ENCODE measurements at places on chromosomes 12 and 14. TPM values are rescaled to one million over a fixed set of nuclear protein-coding genes. Genes with fewer than 3 reads are reported as not detected.

- DNase-seq = no peak
Observed at GRCh38 chr14:43939836-43940235, 567.2 kb downstream of the FSCB start.

GRCh38 chr14:101247842-101248725, 313.2 kb upstream of the DIO3 start:
- DNase-seq = peak; percentile 18

DNA sequence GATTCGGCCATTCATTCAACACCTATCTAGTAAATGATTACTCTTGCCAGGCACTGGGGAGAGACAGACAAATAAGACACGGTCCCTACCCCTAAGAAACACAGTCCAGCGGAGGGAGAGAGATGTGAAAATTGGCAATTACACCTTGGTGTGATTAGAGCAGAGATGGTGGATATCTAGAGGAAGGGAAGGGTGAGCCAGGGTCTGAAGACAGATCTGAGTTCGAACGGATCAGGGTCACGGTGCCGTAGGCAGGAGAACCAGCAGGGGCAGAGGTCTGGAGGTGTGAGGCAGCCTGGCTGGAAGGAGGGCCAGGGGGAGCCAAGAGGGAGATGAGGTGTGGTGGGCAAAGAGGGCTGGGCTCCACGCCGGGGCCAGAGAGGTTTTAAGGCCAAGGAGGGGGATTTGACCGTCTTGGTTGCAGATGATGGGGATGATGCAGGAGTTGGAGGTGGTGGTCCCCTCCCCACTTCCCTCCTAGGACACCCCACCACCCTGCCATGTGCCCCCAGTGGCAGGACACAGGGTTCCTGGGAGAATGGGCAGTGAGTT, 27.1 kb downstream of the FAM222A start:
- DNase-seq = peak; percentile 66

- no peak for DNase-seq
Observed at GRCh38 chr14:61342932-61343331, 21.6 kb downstream of the PRKCH start.

DNA sequence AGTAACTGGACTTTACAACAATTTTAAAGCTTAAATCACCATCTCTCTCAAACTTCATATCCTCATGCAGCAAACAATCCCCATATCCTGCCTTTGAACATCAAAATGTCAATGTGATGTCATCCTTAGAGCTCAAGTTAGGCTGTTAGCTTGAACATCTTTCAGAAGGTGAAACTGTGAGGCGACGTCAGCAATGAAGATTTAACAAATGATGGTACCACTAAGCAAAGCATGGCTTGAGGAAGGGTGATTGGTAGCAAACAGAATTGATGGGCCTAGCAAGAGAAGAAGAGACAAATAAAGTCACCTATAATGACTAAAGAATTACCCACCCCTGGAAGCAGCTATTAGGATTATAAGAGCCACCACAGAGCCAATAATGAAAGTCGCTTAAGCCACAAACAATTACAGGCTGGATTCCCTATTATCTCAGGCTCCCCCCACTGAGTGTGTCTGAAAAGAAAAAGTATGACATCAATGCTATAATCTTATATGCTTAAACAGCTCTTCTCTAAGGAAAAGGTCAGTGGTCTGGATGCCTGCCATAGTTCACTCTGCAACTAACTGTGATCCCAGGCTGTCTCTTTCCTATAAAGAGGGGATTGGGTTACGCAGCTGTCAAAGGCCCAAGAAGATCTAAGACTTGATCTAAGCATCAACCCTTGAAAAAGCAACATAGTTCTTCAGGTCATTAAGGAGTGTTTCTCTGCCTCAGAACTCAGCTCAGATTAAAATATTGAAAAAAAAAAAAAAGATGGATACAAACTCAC, 18.1 kb downstream of the EGLN3 start:
- DNase-seq = no peak

DNA sequence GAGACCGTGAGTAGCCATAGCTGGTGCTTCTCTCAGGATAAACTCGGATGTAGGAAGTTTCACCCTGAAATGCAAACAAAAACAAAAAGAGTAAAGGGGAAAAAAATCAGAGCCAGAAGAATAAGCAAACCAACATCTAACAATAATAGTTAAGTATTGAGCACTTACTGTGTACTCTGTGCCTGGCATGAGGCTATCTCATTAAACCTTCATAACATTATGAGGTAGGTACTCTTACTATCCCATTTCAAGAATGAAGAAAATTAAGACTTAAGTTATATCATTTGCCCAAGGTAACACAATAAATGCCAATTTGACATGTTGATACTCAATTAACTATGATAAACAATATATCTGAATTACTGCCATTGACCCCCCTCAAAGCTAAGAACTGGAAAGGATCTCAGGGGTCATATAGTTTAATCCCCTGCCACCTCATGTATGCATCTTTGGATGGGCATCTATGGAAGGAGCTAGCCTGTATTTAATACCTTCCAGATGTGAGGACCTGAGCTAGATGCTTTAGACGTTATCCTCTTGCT, 7.4 kb downstream of the SRSF9 start:
- no peak for DNase-seq

DNA sequence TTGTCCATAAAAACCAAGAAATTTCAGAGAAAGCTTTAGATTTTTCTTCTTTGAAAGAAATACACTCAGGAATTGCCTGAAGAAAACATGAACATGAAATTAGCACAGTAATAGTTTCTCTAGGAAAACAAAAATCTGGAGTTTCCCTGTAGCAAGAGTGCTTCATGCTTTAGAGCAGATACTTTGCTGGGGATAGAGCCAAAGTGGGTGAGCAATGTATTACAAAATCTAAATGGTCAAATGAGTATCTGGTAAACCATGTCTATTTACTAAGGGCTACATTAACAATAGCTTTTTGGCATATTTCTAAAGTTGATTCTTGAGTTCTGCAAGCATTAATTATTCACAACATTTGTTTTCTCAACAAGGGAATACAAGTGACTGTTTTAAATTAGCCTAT, 26.2 kb downstream of the AVPR1A start:
- DNase-seq = no peak

GRCh38 chr12:132429946-132430643, 59.9 kb upstream of the FBRSL1 start:
- peak; percentile 92 for DNase-seq

DNA sequence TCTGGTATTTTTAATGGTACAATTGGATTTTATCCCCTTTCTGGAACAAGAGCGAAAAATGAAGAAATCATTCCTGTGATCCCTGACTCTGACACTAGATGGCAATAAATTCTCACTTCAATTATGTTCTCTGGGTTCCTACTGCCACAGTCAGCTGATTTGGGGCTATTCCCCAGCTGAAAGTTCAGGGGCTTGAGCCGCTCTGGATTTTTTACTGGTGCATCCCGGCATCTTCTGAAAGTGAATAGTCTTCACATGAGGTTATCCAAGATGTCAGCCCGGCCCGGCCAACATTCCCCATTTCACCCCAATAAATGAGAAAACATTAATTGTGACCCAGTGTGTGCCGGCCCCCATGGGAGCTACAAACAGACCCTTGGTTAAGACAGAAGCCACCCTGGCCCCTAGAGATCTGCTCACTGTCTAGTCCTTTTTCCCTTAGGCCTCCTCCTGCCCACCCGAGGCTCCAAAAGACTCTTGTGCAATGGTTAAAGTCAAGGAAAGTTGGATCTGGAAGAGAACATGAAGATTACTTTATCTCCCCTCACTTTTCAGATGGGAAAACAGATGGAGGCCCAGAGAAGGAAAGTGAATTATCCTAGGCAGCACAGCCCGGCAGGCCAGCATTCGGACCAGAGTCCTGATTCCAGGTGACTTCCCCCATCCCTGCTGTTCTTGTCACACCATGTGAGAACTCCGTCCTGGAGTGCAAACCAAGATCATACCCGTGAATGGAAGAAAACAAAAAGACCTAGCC, 20.8 kb downstream of the CKAP4 start:
- peak; percentile 79 for DNase-seq

- no peak for DNase-seq
Observed at GRCh38 chr12:52018433-52019112, 11.8 kb downstream of the TAMALIN start.

- no peak for DNase-seq
Observed at GRCh38 chr14:89030921-89031320, 206.5 kb downstream of the TTC8 start.

GRCh38 chr12:76311796-76312195, 36.4 kb downstream of the BBS10 start:
- DNase-seq = no peak

DNA sequence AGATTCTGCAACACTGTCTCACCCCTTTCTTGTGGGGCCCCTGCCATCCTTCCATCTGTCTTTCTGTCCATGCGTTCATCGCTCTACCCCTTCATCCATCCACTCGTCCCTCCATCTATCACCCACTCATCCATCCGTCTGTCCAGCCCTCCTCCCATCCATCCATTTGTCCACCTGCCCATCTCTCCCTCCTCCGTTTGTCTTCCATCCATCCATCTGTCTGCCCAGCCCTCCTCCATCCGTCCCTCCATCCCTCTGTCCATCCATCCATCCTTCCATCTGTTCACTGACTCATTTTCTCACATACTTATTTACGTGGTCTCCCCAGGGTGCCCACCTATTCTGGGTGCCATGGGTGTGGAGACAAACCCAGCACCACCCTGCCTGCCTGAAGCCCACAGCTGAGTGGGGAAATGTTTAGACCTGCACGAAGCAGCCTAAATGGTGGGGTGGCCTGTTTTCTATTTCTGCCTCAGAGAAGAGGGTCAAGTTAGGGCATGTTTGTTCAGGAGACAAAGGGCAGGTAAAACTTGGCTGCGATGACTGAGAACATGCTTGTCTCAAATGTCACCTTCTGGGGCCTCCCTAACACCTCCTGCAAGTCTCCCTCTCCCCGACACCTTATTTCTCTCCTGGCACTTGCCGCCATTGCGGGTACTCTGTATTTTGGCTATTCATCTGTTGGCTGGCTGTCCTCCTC, 2.8 kb upstream of the SLC25A47 start:
- no peak for DNase-seq

DNA sequence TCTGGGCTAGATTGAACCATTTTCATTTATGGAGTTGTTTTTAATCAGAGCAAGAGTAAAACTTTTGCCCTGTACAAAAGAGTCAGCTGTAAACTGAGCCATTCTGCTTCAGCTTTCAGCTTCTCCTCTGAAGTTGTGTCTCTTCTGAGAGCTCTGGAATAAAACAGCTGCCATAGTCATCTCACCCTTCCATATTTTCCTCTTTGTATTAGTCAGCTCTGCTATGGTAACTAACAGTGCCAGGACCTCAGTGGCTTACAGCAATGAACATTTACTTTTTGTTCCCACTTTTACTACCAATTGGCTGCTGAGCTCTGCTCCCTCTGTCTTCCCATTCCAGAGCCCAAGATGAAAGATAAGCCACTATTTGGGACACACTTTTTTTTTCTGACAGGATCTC, 178.5 kb downstream of the DAD1 start:
- no peak for DNase-seq

- DNase-seq = peak; percentile 49
Observed at GRCh38 chr14:94517248-94517640, 8.0 kb upstream of the SERPINA12 start.

GRCh38 chr12:76032043-76032981, 736 bp upstream of the PHLDA1 start:
- DNase-seq = peak; percentile 89

DNA sequence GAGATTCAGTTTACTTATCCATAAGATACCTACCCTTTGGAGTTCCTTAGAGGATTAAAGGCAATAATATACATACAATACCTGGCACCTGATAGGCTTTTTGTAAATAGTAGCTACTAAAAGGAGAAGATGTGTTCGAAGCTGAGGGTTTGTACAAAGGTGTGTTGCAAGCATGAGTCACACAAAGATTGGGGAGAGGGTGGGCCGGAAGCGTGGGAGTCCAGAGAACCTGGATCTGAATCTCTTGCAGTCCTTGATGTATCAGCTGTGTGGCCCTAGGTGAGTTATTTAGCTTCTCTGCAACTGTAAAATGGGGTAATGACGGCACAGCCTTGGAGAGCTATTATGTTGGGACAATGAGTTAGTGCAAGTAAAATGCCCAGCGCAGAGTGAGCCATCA, 61.6 kb upstream of the PSMC1 start:
- no peak for DNase-seq

DNA sequence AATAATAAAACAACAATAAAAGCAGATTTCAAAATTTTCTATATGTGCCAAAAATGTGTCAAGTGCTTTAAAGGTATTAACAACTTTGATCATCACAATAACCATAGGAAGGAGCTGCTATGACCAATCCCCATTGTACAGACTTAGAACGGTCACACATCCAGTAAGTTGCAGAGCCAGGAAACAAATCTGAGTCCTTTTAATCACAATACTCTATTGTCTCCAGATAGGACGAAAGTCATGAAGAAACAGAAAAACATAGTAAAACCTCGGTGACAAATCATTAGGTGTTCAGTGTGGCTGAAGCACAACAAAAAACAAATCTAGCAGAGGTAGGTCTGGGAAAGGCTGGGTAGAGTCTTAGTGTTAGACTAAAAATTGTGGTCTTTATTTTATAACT, 178.8 kb downstream of the GRIP1 start:
- no peak for DNase-seq

GRCh38 chr14:51206462-51206861, 33.6 kb upstream of the TMX1 start:
- DNase-seq = no peak

DNA sequence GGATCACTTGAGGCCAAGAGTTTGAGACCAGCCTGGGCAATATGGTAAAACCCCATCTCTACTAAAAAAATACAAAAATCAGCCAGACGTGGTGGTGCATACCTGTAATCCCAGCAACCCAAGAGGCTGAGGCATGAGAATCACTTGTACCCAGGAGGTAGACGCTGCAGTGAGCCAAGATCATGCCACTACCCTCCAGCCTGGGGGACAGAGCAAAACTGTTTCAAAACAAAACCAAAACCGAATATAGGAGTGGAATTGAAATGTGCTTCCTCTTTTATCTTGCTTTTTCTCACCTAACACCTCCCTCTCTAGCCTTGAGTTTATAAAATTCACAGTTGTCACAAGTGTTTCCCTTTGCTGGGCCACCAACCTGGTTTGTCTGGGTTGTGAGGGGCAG, 181.9 kb downstream of the PAH start:
- DNase-seq = no peak

The DCN gene
- not detected for total RNA-seq

The POU6F1 gene
- 11.4 TPM for total RNA-seq

The ZNF268 gene
- 43.1 TPM for total RNA-seq

The BBOF1 gene
- 3.9 TPM for total RNA-seq

The SIX4 gene
- total RNA-seq = 14.2 TPM

The BLOC1S1 gene
- 108 TPM for total RNA-seq

The PAX9 gene
- 0.19 TPM for total RNA-seq

The ACSS3 gene
- 27.5 TPM for total RNA-seq

The ATN1 gene
- 122 TPM for total RNA-seq

The OXA1L gene
- 114 TPM for total RNA-seq

The TMEM63C gene
- 0.42 TPM for total RNA-seq

The ST8SIA1 gene
- 9.7 TPM for total RNA-seq

The ADIPOR2 gene
- total RNA-seq = 53.7 TPM

The SLC7A8 gene
- total RNA-seq = 47.6 TPM
